ENCODE measurements at places on chromosomes 13 and 19.

GRCh38 chr13:31409678-31410356, 210.0 kb downstream of the B3GLCT start:
- DNase-seq = no peak

DNA sequence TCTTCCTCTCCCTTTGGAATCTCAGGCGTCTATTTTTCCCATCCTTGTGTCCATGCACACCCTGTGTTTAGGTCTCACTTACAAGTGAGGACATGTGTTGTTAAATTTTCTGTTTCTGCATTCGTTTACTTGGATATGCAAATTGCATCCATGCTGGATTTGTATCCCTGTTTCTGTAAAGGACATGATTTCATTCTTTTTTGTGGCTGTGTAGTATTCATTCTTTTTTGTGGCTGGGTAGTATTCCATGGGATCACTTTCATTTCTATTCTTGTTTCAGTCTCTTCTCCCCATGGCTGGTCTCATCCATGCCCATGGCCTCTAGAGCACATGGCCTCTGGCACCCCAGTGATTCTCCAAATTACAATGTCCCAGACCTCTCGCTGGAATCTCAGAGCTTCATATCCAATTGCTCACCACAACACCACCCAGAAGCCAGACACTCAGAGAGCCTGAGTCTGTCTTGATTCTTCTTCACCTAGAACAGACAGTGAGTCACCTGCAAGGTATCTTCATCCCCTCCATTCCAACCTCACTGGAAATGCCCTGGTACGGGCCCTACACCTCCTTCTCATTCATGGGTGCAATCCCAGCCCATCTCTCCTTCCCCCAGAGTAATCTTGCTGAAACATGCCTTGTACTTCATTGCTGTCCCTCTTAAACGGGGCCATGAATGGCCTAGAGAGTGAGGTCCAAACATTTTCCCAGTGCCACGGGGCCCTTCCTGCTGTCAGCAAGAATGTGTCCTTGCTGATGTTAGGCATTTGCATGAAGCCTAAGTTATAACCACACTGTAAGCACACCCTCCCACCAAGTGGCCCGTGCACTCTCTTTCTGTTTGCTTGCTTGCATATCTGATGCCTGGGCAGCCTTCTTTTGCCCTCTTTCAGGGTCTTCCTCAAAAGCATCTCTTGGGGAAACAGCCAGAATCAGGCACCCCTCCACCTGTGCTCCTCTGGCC, 476.2 kb upstream of the TSHZ3 start:
- no peak for DNase-seq

DNA sequence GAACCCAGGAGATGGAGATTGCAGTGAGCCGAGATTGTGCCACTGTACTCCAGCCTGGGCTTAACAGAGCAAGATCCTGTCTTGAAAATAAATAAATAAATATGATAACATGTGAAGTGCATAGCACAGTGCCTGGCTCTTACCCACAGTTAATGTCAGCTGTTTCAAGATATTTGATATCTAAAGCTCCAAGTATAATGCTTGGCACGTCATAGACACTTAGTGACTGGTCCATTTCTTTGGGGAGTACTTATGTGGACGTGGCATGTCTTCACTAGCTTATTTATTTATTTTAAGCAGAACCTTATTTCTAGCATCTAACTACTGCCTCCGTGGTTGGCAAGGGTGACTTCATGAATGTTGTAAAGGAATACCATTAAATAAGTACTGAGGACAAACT, 18.8 kb downstream of the GARRE1 start:
- DNase-seq = no peak

DNA sequence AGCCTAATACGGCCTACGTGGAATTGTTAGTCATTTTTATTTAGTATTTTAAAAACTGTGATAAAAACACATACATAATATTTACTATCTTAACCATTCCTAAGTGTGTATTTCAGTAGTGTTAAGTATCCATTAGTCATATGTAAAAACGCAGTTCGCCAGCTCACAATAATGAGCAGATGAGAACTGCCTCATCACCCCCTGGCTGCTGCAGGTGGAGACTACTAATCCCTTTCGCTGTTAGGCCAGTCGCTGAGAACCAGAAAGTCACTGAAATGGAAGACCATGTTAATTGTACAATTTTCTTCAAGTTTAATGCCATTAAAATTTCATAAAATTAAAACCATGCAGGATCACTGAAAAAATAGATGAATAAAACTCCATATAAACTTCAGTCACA, 1.6 kb downstream of the ESD start:
- DNase-seq = no peak

DNA sequence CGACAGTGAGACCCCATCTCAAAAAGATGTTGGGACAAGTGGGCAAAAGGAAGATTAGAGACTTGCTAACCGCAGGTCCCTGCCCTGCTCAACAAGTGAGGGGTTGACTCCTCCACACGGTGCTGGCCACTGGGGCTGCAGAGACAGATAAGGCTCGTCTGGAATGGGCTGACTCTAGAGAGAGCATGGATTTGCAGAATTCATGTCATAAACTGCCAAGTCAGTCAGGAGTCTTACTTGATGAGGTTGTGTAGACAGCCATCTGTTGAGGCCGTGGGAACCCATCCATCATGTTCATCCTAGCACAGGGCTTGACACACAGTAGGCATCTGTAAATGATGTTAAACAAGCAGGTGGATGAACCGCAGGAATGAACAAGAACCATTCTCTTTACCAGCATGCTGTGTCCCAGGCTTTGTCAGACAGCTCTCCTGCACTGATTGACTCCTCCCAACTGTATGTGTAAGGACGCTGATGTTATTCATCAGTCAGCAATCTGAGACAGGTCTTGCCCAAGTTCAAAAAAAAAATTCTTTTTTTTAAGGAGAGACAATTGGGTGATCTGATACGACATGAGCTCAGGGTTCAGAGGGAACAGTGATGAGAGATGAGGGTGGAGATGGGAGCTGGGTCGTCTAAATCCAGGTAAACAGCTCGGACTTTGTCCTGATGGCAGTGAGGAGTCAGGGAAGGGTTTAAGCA, 8.8 kb downstream of the PAF1 start:
- DNase-seq = no peak

- DNase-seq = no peak
These were observed 2.4 kb downstream of the MARK4 start for GRCh38 chr19:45253396-45254027.

GRCh38 chr19:1225440-1226226, 12.2 kb downstream of the CBARP start:
- DNase-seq = no peak

DNA sequence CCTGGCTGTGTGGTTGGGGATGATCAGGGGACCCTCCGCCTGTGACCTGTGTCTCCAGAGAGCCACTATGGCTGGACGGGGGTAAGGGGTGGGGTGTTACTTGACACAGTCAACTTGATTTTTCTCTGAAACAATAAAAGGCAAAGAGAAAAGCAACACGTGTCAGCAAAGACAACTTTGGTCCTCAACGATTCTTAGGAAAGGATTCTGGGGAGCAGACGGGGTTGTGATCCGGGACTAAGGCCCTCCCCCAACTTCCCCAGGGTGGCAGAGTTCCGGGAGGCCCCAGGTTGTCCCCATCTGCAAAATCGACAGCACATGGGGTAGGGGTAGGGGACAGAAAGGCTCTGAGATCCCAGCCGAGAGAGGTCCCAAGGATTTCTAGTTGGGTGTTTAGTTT, 46.2 kb downstream of the COLGALT1 start:
- no peak for DNase-seq

DNA sequence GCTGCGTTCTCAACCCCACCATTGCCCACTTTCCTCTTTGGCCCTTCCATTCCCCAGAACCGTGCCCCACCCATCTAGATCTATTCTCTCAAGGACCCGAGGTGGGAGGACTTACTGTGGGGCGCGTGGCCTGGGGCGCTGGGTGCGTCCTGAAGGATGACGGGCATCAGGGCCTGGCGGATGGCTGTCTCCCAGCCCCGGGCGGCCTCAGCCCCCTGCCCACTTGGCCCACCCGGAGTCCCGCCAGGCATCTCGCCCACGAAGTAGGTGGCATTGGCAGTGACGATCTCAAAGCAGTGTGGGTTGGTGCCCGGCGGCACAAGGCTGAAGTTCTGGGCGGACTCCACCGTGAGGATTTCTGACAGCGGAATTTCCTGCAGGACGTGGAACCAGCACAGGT, 23.2 kb downstream of the PRKD2 start:
- DNase-seq = no peak

DNA sequence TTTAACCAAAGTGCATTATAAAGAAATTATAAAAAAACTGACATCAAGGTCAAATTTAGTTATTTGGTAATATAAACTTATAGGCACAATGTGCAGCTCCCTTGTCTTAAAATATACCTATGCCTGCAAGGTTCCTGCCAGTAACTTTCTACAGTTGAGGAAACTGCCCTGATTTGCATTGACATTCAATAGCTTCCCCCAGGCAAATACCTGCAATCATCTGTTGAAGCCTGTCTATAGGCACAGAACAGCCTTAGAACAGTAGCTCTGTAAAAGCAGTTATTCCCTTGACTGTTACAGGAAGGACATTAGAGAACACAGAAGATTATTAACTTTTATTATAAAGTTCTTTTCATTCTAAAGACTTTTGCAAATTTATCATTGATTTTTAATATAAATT, 1239.5 kb downstream of the PCDH9 start:
- DNase-seq = no peak

DNA sequence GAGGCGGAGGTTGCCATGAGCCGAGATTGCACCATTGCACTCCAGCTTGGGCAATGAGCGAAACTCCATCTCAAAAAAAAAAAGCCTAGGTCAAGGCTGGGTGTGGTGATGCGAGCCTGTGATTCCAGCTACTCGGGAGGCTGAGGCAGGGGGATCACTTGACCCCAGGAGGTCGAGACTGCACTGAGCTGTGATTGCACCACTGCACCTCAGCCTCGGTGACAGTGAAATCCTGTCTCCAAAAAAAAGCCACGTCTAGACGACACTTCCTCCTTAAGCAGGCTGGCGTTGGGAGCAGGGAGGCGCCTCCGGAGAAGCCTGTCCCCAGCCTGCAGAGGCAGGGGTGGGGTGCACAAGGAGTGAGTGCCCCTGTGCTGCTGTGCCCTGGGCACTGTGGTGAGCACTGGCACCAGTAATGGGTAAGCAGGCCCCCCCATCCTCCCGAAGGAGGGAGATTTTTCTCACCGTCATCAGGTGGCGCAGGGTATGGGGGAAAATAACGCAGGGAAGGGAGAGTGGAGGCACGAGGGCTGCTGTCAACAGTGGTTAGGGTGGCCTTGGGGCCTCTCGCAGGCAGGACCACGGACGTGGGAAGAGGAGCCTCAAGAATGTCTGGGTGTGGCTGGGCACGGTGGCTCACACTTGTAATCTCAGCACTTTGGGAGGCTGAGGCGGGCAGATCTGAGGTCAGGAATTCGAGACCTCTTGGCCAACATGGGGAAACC, 706 bp downstream of the P2RY11 start:
- no peak for DNase-seq

DNA sequence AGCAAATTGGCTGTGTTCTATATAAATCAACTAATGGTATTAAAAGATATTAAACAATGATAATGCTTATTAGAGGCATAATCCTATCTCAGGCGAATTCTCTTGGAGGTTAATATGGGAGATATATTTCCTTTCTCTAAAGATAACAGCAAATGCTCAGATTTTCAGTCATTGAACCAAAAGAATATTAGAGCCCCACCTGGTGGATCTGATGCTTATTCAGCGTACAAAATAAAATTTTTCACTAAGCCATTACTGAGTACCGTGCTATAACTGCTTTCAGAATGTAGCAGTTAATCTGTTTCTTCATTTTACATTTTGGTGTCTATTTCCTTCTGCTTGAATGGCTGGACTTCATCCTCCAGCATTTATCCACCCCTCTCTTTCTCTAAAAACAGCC, 143.3 kb upstream of the IPO5 start:
- no peak for DNase-seq

GRCh38 chr19:14554382-14554812, 17.5 kb downstream of the NDUFB7 start:
- no peak for DNase-seq

DNA sequence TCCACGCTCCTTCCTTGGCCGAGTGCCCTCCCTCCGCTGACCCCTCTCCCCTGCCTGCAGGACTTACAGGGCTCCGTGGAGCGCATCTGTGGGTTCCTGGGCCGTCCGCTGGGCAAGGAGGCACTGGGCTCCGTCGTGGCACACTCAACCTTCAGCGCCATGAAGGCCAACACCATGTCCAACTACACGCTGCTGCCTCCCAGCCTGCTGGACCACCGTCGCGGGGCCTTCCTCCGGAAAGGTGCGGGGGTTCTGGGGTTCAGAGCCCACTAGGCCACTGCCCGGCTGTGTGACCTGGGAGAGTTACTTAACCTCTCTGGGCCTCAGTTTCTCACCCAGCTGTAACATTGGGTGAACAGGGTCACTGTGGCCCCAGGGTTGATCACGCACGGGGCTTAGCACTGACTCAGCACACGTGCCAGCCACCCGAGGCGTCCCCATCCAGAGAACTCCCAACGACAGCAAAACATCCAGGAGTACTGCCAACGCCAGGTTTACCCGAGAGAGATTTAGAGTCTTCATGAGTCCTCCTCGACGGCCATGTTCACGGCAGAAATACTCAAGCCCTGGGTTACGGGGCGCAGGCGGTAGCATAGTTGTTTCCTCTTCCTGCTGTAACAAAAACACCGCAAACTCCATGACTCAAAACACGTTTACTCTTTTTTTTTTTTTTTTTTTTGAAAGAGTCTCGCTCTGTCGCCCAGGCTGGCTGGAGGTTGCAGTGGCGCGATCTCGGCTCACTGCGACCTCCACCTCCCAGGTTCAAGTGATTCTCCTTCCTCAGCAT, 9.7 kb upstream of the SPACA4 start:
- no peak for DNase-seq

DNA sequence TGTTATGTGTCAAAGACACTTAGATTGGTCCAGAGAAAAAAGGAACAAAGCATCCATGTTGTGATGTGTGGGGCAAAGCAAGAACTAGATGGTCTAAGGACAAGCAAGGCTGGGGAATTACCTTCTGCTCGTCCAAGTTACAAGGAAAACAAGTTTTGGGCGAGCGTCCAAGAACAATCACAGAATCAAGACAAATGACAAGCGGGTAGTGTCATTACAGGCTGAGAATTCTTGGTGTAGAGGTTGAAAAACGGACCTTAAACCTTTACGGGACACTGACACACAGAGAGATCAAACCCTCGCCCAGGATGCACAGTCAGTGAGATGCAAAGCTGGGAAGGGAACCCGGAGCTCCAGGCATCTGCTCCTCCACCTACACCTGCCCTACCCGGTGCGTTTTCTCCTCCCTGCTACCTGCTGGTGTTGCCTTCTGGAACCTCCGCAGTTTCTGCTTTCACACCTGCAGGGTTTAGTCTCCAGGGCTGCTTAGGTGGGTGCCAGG, 515 bp upstream of the ZNF324B start:
- no peak for DNase-seq
